ENCODE measurements at places on chromosomes 16 and 17.
A peak's percentile ranks its signal among the peaks of the same experiment; 100 is the strongest.

GRCh38 chr16:89505204-89506112, 2.7 kb upstream of the SPG7 start:
- DNase-seq: peak; percentile 93

GRCh38 chr17:69592692-69593350, 178.3 kb downstream of the MAP2K6 start:
- DNase-seq: no peak

DNA sequence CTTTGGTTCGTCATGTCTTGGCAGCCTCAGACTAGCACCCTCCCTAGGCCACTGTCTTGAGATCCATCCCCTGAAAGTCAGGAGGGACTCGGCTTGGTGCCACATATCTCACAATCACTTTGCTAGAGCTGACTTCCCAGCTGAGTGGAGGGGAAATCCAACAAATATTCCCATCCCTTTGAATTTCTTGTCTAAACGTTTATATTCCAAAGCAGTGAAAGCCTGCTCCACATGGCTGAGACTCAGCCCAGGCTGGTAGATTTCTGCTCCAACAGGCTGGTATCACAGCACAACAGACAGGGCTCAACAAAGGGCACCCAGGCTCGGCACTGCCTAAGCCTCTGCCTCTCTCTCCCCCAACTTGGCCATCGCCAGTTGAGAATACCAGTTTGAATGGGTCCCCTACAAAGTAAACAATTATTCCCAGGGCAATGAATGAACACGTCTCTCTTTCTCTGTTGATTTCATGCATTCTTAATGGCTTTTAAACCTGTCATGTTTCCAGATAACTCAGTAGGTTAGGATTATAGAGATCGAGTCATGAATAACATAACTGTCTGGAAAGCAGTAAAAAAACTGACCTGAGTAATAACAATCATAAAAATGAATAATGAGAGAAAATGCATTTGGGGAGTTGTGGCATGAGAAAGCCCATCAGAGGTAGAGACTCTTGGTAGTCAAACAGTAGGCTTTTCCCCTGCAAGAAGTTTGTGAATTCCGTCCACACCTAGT, 1.0 kb downstream of the KRT13 start:
- DNase-seq: no peak

DNA sequence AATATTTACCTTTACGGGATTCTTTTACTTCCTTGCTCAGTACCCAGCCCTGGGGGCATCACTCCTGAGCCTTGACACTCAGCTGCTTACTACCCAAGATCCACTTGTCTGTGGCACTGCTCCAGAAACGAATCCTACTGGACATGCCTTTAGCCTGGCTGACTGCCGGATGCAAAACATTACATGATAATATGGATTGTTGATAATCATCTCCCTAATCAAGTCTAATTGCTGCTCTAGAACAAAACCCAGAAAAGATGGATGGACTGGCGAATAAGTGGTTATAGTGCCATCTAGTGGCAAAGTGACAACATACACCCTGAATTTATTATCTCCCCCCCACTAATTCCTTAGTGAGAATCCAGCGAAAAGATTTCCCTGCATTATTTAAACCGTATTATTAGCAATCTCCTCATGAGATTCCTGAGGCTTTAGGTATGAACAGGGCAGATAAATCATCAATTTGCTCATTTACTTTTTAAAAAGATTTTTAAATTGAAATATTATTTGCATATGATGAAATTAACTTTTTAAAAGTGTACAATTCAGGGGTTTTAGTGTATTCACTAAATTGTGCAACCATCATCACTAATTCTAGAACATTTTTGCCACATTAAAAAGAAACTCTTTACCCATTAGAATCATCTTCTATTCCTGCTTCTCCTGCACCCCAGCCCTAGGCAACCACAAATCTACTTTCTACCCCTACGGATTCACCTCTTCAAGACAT, 61.6 kb downstream of the RGS9 start:
- DNase-seq: peak; percentile 63

DNA sequence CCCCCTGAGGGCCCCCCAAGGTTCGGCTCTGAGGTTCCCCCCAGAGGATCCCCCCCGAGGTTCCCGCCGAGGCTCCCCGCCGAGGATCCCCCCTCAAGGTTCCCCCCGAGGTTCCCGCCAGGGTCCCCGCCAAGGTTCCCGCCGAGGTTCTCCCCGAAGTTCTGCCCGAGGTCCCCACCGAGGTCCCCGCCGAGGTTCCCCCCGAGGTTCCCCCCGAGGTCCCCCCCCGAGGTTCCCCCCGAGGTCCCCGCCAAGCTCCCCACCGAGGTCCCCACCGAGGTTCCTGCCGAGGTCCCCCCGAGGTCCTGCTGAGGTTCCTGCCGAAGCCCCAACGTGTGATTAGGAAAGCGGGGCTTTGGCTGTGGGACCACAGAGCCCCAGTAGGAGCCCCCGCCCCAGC, 32.2 kb upstream of the SSTR5 start:
- DNase-seq: no peak

DNA sequence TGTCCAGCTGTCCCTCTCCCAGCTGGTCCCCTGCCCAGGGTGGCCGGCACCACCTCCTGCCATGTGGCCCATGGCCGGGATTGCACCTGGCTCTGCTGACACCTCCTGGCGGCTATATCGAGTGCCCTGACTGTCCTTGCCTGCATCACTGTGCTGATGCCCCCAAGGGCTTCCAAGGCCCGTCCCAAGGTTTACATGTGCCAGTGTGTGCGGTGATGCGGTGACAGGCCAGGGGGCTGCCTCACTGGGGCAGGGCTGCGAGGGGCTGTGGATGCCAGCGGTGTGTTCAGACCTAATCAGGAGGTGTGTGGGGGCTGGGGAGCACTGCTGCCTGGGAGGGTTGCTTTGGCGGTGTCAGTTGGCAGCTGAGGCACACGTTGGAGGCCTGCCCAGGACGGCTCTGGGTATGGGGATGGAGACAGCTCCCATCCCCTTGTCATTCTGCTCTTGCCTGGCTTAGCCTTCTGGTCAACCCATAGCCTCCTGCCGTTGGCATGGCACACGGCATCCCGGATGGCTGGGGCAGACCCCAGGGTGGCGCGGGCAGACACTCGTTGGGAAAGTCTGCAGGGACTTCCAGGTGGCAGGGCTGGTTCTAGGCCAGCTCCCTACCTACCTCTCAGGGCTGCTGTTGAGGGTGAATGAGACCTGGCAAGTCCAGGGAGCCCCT, 5.5 kb downstream of the MAP2K3 start:
- DNase-seq: no peak

- DNase-seq: no peak
Observed at GRCh38 chr16:14496786-14497185, 133.3 kb downstream of the PARN start.

- no peak for DNase-seq
Observed at GRCh38 chr16:51683882-51684281, 532.8 kb upstream of the SALL1 start.

DNA sequence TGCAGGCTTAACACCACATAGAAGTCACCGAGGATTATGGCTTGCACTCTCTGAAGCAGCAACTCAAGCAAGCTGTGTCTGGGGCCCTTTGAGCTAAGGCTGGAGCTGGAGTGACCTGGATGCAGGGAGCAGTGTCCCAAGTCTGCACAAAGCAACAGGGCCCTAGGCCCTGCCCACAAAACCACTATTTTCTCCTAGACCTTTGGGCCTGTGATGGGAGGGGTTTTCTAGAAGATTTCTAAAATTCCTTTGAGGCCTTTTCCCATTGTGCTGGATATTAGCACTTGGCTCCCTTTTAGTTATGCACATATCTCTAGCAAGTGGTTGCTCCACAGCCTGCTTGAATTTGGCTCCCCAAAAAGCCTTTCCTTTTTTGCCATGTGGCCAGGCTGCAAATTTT, 44.5 kb downstream of the KCNJ16 start:
- DNase-seq: no peak

DNA sequence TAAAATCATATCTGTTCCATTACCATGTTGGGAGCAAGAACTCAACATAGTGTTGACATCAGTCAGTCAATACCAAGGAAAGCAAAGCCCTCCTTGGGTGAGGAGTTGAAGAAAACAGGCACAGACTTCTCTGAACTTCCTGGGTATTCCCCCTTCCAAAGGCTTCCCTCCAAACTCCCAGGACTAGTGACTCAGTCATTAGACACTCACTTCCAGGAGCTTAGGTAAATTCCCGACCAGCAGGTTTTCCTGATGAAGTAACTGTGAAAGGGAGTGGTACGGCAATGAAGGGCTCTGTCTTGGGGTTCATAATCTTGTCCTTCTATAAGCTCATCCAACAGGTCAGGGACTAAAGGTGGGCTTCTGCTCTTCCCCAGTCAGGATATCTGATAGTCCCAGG, 293.8 kb upstream of the AXIN2 start:
- peak; percentile 92 for DNase-seq
